IPS DF 6.9 (cell line): ENCODE measurements at places on chromosomes 2 and 18.

DNA sequence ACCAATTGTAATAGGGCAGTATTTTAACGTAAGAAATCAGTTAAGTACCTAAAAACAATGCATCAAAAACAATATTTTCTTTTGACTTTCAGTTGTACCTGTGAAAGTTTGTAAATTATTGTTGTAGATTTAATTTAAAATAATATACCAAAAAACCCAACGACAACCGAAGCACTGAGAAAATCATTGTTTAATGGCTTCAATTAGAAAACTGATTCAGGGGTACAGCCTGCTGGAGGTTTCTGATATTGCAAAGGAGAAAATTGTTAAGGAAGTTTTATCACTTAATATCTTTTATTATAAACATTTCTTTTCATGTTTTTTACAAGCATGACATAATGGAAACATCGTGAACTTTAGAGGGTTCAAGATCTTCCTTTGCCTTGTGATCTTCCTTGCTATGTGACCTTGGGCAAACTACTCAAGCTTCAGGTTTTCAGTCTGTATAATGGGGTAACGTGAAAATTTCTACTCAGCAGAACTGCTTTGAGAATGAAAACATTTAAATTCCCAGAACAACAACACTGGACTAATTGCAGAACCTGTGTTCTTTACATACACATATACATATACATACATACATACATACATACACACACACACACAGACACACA is 76.3 kb upstream of the GLS start:
- no peak overlapping the region for H3K27ac ChIP-seq
- H3K27me3 ChIP-seq = no peaks in the 10 kb centered on the region
- H3K4me3 ChIP-seq = no peak overlapping the region
- no peak for DNase-seq
- peaks cover 2% of the 10 kb centered on the region; the same call in 1 of the 2 replicates for H3K4me1 ChIP-seq
- no peaks in the 10 kb centered on the region for H3K36me3 ChIP-seq

- no peak overlapping the region for H3K4me3 ChIP-seq
- no peaks in the 10 kb centered on the region for H3K27me3 ChIP-seq
- no peaks in the 10 kb centered on the region for H3K36me3 ChIP-seq
- no peak overlapping the region for H3K27ac ChIP-seq
Observed at GRCh38 chr2:52613064-52613463, 1154.5 kb upstream of the CHAC2 start.

DNA sequence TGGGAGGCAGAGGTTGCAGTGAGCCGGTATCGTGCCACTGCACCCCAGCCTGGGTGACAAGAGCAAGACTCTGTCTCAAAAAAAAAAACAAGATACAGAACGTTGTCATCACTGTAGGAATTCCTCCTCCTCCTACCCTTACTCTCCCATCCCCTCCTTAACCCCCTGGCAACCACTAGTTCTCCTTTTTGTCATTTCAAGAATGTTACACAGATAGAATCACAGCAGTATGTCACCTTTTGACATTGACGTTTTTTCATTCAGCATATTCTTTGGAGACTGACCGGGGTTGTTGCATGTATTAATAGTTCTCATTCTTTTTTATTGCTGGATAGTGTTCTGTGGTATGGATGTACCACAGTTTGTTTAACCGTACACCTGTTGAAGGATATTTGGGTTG is 32.4 kb downstream of the TTLL4 start:
- DNase-seq = no peak
- H3K4me1 ChIP-seq = no peaks in the 10 kb centered on the region
- no peak overlapping the region for H3K4me3 ChIP-seq
- H3K36me3 ChIP-seq = peaks cover 32% of the 10 kb centered on the region
- no peak overlapping the region for H3K27ac ChIP-seq

DNA sequence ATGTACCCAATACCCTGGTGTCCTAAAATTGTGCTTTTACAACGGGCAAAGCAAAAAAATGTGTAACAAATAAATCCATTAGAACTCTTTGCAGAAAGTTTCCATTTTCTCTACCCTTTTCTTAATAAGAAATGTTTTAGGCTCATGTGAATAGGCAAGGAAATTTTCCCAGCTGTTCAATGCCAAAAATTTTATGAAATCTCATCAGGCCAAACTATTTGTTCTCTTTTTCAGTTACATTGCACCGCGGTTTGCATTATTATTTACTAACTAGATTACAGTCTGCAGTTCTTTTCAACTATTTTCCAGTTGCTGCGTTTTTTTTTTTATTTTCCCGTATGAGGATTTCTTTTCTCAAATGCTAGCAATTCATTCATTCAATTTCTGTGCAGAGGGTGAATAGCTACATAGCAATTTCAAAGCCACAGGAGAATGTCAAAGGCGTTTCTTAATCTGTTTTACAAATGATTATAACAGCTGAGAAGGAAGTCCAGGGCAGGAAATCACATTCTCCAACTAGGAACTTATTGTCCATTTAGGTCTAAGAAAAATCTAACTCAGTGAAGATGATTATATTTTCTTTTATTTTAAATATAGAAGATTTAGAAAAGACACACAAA is 367.5 kb upstream of the MMADHC start:
- H3K36me3 ChIP-seq = no peaks in the 10 kb centered on the region
- no peak overlapping the region for H3K4me3 ChIP-seq
- no peaks in the 10 kb centered on the region for H3K27me3 ChIP-seq
- DNase-seq = no peak

GRCh38 chr18:31679133-31679742 is 5.1 kb downstream of the B4GALT6 start:
- H3K4me3 ChIP-seq = no peak overlapping the region
- H3K27ac ChIP-seq = no peak overlapping the region
- no peaks in the 10 kb centered on the region for H3K27me3 ChIP-seq
- no peaks in the 10 kb centered on the region for H3K36me3 ChIP-seq
- no peak for DNase-seq

DNA sequence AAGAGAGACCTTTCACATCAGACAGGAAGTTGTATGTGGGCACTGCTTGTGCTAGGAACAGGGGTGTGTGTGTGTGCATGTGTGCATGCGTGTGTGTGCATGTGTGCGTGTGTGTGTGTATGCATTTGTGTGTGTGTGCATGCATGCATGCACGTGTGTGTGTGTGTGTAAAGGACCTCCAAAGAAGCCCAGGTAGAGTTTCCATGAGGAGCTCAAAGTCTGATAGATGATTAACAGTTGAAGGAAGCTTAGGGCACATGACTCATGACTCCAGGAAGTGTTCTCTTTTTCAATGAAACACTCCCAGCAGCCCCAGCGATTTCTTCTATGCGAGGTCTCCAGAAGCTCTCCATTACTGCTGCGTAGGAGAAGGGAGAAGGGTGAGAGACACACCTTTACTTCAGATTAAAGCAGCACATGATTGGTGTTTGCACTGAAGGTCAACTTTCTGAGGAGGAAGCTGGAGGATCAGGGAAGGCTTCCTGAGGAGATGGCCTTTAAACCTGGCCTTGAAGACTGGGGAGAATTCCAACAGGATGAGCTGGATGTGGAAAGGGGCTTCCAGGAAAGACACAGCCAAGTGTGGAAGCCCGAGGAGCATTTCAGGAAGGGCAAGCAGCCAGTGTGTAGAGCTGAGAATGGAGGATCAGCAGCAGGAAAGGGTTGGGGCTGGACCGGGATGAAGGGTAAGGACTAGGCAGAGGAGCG is 77.7 kb downstream of the SMAD4 start:
- H3K4me1 ChIP-seq = no peaks in the 10 kb centered on the region
- no peaks in the 10 kb centered on the region for H3K27me3 ChIP-seq
- DNase-seq = no peak
- no peak overlapping the region for H3K4me3 ChIP-seq
- H3K27ac ChIP-seq = no peak overlapping the region
- H3K36me3 ChIP-seq = 0 out of 2 replicates have a peak, but pooled peaks cover 2% of the 10 kb centered on the region

DNA sequence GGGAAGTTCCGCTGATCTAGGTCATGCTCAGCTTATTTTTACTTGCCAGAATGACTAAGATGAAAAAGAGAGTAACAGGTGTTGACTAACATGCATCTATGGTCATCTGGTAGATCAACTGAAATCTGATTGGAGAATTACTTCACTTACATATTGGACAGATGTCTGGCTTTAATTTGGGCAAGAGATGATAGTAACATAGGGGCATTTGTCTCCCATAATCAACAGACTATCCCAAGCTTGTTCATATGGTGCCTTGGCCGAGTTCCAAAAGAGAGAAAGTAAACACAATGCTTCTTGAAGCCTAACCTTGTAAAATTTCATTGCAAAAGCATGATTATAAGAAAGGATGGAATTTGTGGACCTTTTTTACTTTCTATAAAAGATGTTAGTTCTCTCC is 503.7 kb downstream of the ADCYAP1 start:
- no peaks in the 10 kb centered on the region for H3K4me1 ChIP-seq
- no peaks in the 10 kb centered on the region for H3K36me3 ChIP-seq
- no peak overlapping the region for H3K27ac ChIP-seq

DNA sequence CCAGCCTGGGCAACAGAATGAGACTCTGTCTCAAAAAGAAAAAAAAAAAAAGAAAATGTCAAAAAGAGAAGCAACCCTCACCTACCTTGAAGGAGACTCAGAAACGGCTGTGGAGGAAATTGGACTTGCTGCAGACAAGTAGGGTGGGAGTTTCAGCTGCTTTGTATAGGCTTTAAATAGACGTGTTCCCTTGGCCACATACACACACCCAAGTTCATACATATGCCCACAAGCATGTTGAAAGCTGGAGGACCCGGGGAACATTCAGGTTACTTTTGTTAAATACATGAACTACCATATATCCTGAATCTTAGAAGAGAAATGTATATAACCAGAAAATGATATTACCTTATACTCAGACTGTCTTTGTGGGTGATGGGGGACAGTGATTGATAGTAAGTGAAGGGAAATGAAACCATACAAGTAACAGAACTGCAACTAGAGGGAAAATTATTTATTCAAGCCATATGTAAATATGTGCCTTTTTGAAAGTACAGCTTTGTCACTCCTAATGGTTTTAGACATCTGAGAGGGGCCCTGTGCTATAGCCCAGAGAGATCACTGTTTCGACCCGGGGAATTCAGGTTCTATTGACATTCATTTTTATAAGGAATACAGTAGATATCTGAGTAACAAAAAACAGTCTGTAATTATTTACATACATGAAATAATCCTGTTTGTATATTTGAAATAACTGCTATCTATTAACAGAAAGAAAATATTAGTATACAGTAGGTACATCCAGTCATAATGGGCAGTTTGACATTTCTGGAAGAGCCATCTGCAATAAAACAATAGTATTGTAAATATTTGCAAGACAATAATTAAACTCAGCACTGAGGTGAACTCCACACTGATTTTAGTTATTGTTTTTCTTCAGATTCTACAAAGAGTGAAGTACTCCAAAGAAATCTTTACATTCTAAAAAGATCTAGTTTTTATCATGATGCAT is 48.0 kb upstream of the TGIF1 start:
- no peak for DNase-seq
- H3K27ac ChIP-seq = no peak overlapping the region
- H3K4me3 ChIP-seq = no peak overlapping the region
- no peaks in the 10 kb centered on the region for H3K4me1 ChIP-seq

DNA sequence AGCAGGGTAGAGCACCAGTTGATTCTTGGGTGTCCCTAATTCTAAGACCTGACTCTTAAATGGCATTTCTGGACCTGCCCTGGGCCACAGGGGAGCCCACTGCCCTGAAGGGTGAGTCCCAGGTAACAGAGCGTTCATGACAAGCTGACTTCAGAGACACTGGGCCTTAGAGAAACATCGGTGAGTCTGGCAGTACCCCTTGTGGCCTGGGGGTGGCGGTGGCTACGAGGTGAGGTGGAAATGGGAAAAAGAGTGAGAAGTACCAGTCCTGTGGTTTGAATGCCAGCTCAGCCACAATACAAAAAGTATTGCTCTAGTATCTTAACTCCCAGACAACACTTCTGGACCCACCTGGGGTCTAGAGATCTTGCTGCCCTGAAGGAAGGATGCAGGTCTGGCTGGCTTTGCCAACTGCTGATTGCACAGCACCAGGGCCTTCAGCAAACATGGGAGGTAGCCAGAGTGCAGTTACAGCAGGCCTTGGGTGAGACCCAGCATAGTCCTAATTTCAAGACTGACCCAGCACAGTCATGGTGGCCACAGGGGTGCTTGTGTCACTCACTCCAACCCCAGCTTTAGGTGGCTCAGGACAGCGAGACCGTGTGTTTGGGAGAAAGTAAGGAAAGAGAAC is 44.5 kb downstream of the USP34 start:
- no peaks in the 10 kb centered on the region for H3K27me3 ChIP-seq
- H3K4me1 ChIP-seq = no peaks in the 10 kb centered on the region

DNA sequence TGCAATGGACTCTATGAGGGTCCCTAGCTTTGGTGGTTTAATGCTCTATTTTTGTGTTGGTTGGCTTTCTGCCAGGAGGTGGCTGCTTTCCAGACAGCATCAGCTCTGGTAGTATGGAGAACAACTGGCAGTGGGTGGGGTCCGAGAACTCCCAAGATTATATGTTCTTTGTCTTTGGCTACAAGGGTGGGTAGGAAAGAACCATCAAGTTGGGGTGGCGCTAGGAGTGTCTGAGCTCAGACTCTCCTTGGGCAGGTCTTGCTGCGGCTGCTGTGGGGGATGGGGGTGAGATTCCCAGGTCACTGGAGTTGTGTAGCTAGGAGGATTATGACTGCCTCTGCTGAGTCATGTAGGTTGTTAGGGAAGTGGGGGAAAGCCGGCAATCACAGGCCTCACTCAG is 976.1 kb upstream of the GYPC start:
- H3K27ac ChIP-seq = no peak overlapping the region
- H3K36me3 ChIP-seq = no peaks in the 10 kb centered on the region
- H3K4me1 ChIP-seq = no peaks in the 10 kb centered on the region
- no peak overlapping the region for H3K4me3 ChIP-seq
- no peaks in the 10 kb centered on the region for H3K27me3 ChIP-seq

- H3K36me3 ChIP-seq = no peaks in the 10 kb centered on the region
- H3K27me3 ChIP-seq = no peaks in the 10 kb centered on the region
- H3K27ac ChIP-seq = no peak overlapping the region
- H3K4me3 ChIP-seq = no peak overlapping the region
- no peak for DNase-seq
Observed at GRCh38 chr18:75638776-75639471, 211.4 kb upstream of the SMIM21 start.

DNA sequence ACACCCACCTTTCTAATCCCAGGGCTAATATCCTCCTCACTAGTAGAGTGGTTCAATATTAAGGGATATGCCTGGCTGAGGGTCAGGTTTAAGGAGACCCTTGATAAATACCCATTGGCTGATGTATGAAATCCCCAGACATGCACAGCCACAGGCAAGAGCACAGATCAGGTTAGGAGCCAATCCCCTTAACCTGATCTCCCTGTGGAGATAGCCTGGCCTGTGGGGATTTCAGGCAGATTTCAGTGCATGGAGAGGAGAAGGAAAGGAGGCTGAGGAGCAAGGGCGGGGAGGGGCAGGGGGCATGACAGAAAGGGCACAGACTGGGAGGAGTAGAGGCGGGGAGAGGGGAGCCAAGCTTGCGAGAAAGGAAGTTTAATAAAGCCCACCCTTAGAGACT is 129.0 kb downstream of the LOXHD1 start:
- no peaks in the 10 kb centered on the region for H3K27me3 ChIP-seq
- no peaks in the 10 kb centered on the region for H3K36me3 ChIP-seq
- no peak overlapping the region for H3K27ac ChIP-seq
